H7 (cell line): ENCODE measurements at places on chromosomes 11 and 22. TPM values are rescaled to one million over a fixed set of nuclear protein-coding genes. Genes with fewer than 3 reads are reported as not detected.

The GTSE1 gene
- 38.8 and 42.9 TPM in 2 replicates for total RNA-seq

The TCN1 gene
- total RNA-seq, result not detected in 2 replicates

The MS4A3 gene
- not detected in 2 replicates for total RNA-seq

The CHADL gene
- total RNA-seq, result 0.33 TPM in 1 of 2 replicates, not detected in the other

The MMP20 gene
- not detected in 2 replicates for total RNA-seq

The CYTH4 gene
- not detected in 2 replicates for total RNA-seq

The CLDN5 gene
- total RNA-seq, result 2.0 and 3.0 TPM in 2 replicates

The VSIG10L2 gene
- total RNA-seq, result not detected in 2 replicates

The MS4A15 gene
- 0.10 TPM in 1 of 2 replicates, not detected in the other for total RNA-seq

The OR51E2 gene
- total RNA-seq, result not detected in 2 replicates

The F2 gene
- 0.33 TPM in 1 of 2 replicates, not detected in the other for total RNA-seq

The OR4A16 gene
- total RNA-seq, result not detected in 2 replicates

- DNase-seq, result peak; percentile 84
Observed at GRCh38 chr11:68328374-68329091, 16.1 kb downstream of the LRP5 start.

GRCh38 chr11:132466983-132467382 is 1065.3 kb downstream of the OPCML start:
- no peak for DNase-seq

- DNase-seq, result no peak
Observed at GRCh38 chr11:62223095-62223494, 14.6 kb downstream of the SCGB2A1 start.

- DNase-seq, result no peak
Observed at GRCh38 chr22:28914201-28914600, 30.8 kb downstream of the ZNRF3 start.

DNA sequence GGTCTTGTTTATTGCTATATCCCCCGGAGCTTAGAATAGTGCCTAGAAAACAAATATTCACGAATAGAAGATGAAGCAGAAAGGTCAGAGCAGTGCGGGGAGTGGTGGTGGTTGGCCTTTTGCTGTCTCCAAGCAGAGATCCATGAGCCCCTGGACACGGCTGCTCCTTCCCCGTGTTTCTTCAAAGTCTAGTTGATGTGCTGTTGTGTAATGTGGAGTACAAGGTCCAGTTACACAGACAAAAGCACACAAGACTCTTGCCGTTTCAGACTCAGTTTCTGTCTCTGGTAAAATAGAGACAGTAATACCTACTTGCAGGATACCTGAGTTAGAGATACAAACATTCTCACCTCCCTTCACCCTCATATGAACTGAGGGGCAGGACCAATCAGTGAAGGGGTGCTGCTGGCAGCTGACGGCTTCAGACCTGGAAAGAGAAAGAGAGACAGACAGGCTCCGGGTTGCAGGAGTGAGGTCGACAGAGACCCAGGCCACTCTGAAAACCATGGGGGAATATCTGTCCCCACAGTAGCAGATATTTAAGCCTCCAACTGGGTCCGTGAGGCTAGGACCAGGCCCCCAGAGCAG is 56.2 kb downstream of the RASSF10 start:
- DNase-seq, result no peak

- no peak for DNase-seq
Observed at GRCh38 chr11:110431051-110431672, 1.4 kb downstream of the FDX1 start.

DNA sequence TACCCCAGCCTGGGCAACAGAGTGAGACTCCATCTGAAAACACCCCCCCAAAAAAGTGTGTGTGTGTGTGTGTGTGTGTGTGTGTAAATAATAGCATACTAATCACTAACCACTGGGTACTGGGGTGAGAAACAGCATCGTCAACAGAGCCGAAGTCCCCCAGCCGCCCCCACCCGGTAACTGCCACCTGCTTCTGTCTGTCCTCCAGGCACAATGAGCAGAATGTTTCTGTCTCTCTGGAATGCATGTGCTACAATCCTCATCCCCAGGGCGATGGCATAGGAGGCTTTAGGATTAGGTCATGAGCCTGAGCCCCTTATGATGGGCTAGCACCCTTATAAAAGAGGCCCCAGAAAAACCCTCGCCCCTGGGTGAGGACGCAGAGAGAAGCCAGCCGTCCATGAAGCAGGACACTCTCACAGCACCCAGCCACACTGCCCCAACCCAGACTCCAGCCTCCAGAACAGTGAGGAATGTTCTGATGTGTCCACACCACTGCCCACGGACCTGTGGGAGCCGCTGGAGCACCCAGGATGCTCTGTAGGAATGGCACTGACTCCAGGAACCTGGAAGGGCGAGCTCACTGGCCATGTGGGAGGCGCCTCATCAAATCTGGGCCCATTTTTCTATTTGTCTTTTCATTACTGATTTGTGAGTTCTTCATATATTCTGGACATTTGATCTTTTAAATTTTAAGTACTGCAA is 9.9 kb downstream of the TTLL8 start:
- DNase-seq, result peak; percentile 39

- no peak for DNase-seq
Observed at GRCh38 chr11:129385801-129386200, 10.2 kb downstream of the BARX2 start.

DNA sequence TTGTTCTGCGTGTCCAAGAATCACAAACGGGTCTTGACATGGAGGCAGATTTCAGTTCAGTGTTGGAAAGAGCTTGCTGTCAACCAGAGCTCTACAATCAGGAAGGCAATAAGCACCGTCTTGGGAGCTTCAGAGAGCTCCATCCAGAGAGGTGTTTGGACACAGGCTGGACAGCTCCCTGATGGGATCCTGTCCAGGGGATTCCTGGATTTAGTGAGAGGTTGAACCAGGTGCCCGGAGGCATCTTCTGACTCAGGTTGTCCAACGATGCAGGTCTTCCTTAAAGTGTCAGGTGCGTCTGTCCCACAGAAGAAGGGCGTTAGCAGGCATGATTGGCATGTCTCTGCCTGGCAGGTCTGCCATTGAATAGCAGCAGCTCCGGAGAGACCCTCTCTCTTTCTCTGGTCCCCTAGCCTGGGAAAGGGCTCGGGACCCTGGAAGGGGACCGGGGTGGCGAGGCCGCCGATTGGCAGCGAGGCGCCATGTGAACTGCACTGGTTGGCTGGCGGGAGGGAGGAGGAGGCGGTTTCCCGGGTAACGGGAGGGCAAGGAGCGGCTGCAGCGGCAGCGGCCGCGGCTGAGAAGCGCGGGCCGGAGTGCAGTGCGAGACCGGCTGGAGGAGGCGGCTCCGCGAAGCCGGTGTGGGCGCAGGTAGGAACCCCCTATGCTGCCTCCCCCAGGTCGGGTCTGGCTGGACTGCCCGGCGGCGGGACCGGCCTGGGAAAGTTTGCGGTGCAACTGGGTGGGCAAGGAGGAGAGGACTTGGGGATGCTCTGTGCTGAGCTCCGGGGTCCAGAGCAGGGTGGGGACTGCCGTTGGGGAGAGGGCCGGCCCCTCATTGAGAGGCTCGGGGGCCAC is 104.1 kb upstream of the E2F8 start:
- peak; percentile 94 for DNase-seq

DNA sequence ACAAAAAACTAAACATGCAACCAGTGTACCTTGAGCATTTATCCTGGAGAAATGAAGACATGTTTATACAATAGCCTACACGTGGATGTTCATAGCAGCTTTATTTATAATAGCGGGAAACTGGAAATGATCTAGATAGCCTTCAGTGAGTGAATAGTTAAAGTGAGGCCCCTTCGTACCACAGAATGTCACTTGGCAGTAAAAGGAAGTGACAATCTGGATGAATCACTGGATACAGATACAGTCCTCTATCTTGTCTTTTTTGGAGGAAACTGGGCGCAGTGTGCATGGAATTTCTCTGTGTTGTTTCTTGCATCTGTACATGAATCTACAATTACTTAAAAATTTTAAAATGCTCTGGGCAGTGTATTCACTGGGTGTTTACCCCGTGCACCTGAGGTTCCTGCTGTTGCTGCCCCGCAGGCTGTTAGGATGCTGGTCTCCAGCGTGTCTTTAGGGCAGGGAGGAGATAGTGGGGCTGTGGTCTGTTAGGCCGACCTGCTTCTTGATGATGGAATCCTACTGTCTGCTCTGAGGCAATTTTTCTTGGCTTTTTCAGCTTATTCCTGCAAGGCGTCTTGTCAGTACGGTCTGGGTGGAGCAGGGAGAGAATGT is 23.2 kb downstream of the DERL3 start:
- no peak for DNase-seq

DNA sequence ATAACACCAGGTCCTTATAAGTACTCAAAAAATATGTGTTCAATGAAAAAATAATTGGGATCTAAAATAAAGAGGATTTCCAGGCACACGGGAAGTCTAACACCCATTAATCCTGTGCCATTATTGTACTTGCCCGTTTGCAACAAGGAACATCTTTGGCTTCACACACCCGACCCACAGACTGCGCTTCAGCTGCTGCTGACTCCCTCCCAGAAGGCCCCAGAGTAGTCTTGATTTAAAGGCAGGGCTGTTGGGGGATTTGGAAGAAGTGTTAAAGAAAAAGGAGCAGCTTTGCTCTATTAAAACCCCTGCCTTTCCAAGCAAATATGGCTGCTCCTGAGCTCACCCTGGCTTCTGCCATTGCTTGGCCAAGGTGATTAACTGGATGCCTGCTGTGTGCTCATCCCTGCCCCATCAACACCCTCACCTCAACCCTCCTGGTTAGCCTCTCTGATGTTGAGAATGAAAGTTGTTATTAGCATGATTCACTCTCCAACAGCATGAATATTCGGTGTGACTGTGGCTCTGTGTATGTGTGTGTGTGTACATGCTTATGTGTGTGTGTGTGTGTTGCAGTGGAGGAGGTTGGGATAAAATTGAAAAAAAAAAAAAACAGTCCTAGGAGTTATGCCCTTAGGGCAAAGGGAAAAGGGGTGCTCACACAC is 76.1 kb downstream of the KIRREL3 start:
- DNase-seq, result no peak

GRCh38 chr11:9626496-9627394 is 37.1 kb upstream of the SWAP70 start:
- peak; percentile 80 for DNase-seq

GRCh38 chr11:120306519-120307242 is 18.4 kb upstream of the TLCD5 start:
- peak; percentile 82 for DNase-seq

- peak; percentile 99 for DNase-seq
Observed at GRCh38 chr22:24805790-24806662, at the start of gene SGSM1. Gene SGSM1, plus strand, starts transcription at chr22:24806211. Its CDS starts 115 bp downstream, at chr22:24806326.

- DNase-seq, result peak; percentile 3
Observed at GRCh38 chr22:35008213-35008612, 57.7 kb upstream of the ISX start.

DNA sequence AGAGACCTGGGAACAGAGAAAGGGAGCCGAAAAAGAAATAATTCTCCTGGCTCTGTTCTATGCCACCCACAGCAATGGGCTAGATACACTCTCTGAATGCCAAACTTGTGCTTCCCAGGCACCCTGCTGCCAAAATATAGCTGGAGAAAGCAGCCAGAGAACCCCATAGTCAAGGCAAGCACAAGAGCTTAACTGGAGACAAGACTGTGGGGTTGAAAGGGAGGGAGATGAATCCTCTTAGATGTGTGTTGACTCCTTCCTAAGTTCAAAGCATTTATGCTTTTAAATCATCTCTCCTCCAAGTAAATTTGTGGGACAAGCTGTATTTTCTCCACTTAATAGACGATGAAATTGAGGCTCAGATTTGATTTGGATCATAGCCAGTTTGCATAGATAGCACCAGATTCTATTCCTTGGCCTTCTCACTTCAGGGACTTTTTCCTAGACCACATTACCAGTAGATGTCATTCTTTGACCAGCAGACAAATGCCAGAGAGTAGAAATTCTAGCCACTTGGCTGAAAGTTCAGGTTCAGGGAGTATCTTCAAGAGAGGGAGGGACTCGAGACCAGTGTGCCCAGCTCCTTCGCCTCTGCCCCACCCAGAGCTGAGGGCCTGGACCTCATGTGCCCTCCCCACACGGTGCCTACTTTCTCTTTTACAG is 16.5 kb upstream of the ETS1 start:
- DNase-seq, result no peak

DNA sequence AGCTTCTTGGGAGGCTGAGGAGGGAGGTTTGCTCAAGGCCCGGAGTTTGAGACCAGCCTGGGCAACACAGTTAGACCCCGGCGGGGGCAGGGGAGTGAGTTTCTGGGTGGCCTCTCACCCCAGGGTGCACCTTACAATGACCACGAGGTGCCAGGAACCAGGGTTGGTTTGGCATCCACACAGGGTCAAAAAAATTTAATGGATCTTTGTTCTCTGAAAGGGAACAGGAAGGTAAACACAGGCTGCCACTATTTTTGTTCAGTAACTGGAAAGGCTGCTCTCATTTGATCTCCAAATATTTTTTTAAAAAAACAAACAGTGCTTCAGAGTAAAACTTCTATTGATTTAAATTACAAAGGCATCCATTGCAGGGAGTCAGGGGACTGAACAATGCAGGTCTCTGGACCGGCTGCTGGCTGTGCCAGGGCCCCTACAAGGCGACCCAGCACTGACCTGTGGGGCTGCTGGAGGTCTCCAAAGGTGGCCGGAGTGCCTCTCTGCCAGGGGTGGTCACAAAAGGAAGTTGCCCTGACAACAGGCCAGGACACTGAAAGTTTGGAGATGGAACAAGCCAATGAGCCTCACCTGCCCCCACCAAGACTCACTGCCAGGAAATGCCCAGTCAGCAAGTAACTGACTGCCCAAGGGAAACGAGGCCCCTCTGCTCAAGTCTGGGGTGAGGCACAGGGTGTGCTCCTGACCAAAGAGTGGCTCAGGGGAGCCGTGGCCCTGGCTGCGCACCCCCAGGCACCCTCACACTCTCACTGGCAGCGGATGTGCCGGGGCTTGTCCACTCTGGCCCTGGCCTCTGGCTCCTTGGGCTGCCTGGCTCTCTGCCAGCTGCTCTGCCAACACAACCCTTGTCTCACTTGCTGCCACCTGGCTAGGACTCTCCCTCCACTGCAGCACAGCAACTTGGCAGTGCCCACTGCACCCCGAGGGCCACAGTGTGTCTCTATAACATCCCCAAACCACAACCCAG is 51.8 kb downstream of the ARFGAP3 start:
- peak; percentile 73 for DNase-seq

- no peak for DNase-seq
Observed at GRCh38 chr11:59552844-59553243, 41.5 kb downstream of the OR4D9 start.

GRCh38 chr11:76604081-76604625 is 66.4 kb downstream of the LRRC32 start:
- DNase-seq, result peak; percentile 35

DNA sequence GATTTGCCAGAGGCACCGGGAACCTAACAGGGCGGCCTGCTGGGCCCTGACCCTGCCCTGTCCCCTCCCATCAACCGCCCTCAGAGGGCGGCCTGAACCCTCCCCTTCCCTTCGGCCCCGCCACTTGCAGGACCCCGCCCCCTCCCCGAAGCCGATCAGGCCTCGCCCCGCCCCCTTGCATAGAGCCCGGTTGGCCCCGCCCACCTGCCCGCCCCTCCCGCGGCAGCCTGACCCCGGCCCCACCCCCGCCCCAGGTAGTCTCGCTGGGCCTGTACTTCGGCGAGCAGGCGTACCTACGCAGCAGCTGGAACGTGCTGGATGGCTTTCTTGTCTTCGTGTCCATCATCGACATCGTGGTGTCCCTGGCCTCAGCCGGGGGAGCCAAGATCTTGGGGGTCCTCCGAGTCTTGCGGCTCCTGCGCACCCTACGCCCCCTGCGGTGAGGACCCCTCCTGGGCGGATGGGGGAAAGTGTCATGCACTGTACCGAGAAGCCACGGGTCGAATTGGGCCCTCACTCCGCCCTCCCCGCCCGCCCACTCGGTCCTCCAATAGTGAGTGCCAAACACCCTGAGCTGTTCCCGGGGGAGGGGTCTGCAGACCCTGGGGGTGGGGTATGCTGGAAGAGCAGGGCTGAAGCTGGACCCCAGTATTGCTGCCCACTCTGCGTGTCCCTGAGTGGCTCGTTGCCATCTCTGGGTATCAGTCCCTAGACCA is 94.1 kb downstream of the CACNA1I start:
- peak; percentile 100 for DNase-seq

- no peak for DNase-seq
Observed at GRCh38 chr11:120702656-120703055, 191.1 kb downstream of the GRIK4 start.
